ENCODE measurements at places on chromosomes 6 and 20. TPM values are rescaled to one million over a fixed set of nuclear protein-coding genes. Genes with fewer than 3 reads are reported as not detected.

GRCh38 chr6:81834141-81834681, 81.7 kb upstream of the TENT5A start:
- peak; percentile 74 for DNase-seq

GRCh38 chr6:169950558-169950957, 199.1 kb downstream of the ERMARD start:
- no peak for DNase-seq

DNA sequence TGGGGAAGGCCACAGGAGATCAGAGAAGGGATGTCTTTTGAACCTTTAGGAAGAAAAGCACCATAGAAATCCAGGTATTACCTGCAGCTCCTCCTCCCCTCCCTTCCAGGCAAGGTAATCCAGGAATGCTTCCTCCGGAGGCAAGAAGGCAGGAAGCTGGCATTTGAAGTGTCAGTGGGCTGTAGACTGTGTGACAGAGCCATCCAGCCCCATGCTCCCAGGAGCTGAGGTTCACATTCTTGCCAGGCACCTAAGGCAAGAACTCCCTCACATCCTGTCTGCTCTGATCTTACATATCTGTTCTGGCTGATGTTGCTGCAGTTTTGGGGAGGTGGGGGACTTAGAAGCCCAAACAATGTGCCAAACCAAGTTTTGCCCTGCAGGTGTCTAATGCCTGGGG, 27.8 kb upstream of the SCUBE3 start:
- no peak for DNase-seq

DNA sequence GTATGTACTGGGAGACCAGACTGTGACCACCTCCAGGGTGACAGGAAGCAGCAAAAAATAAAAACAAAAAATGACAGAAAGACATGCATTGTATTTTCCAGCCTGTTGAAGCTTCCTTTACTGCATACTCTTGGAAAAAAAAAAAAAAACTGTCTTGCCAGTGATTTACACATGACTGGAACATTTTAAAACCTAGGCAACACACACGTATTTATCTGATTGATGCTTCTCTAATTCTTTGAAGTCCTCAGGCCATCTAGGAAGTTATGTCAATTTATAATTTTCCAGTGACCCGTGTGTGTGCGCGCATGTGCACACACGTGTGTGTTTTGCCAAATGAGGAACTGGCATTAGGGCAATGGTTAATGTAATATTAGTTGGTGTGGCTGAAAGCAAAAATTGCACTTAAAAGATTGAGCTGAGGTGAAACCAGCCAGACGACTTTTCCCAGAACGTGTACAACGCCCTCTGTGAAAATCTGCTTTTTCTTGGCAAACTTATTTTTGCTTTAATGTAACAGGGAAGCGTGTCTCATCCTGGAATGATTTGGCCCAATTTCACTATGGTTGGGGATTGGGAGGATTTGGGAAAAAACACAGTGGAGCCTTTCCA, 315.2 kb downstream of the TFAP2A start:
- no peak for DNase-seq

KIF25 gene
- 0.44 TPM for total RNA-seq

TREML4 gene
- not detected for total RNA-seq

All from left cardiac atrium (tissue), 4 donors.